ENCODE measurements at places on chromosomes 11 and 22. TPM values are rescaled to one million over a fixed set of nuclear protein-coding genes. Genes with fewer than 3 reads are reported as not detected.

Gene PRAME
- 68.4 TPM for total RNA-seq

Gene FAM227A
- total RNA-seq, result 2.4 TPM

Gene ATM
- 95.6 TPM for total RNA-seq

Gene TMEM45B
- total RNA-seq, result 2.6 TPM

Gene CEP126
- total RNA-seq, result 6.6 TPM

Gene ABTB2
- total RNA-seq, result 22.7 TPM

Gene MAPK11
- total RNA-seq, result 77.7 TPM

Gene INSC
- 0.08 TPM for total RNA-seq

Gene HORMAD2
- total RNA-seq, result not detected

Gene MISFA
- 5.0 TPM for total RNA-seq

Gene TMPRSS5
- 0.85 TPM for total RNA-seq

DNA sequence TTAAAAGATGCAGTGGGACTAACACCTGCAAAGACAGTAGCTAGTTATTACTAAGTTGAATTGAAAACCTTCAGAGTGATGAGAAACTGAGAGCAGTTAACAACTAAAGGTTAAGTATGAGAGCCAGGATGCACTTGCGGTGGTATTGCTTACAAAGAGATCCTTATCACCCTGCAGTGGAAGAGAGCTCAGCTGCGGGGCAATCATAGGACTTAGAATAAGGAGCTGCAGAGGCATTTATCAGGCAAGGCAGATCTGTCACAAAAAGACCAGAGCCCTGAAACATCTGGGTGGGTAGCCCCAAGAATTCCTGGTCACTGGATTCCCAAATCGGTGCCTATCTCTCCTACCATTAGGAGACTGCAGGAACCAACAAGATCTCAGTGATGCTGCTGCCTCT is 34.3 kb upstream of the CFAP300 start:
- no peak for DNase-seq

DNA sequence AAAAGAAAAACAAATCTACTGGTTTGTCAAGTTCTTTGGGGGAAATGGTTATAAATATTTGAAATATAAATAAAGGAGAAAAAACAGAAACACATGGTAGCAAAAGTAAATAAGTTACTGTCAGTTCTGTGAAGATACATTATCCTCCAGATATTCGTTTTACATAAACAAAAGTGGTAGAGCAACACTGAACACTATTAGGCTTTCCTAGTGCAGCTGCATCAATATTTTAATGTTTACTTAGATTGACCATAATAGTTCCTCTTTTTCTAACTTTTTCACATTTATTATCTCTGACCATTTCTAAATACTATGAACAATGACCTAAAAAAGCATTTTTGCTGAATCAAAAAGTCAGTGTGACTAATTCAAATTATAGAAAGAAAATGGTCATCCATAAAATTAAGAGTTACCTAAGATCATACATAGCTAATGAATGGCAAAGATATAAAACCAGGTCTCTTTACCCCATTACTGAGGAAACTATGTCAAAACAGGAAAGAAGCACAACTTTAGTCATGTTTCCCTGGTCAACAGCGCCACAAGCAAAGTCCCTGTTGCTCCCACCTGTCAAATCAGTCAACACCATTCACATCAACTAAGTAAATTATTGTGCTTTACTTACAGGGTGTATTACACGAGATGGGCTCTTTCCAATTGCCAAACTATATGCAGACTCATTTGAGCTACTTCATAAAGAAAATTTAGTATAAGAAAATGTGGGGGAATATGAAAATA is 38.5 kb downstream of the SBF2 start:
- DNase-seq, result no peak

GRCh38 chr11:66607126-66607834 is 9.2 kb upstream of the RBM14 start:
- DNase-seq, result no peak

DNA sequence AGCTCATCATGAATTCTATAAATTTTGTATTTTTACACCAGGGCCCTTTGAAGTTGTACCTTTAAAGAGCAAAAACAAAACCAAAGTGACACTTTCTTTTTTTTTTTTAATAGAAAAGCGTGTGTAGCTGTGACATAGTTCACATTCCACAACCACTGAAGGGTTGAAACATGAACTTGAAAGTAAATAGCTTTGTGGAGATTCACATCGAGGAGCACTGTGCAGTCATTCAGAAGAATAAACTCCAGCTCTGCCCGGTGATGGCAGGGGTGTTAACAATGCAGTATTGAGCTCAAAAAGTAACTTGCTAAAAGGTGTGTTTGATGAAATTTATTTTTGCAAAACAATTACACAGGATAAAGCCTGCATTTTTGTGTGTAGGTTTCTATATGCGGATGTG is 1166.2 kb downstream of the TBC1D22A start:
- no peak for DNase-seq

DNA sequence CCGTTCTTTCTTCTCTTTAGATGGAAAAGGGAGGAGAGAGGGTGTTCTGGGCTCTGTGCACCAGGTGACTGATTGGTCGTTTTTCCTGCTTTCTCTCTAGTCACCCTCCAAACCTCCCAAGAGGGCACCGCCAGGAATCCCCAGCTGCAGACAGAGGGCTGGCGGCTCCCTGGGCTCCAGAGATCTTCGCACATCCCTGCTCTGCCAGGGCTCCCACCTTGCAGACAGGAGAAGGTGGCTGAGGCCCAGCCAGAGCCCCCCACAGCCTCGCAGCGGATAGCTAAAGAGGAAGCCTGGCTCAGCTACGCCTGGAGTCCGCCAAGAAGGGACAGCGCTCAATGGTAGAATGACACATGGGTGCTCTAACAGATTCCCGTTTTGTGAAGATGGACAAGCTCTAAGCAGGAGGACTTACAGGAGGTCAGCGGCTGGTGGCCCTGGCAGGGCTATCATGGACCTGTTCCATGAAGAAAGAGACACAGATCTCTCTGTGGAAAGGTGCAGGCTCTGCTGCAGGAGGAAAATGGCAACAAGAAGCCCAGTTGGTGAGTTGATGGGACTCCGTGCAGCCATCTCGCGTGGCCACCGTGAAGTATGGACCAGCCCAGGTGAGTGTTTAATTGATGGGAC is 976.9 kb downstream of the BRD1 start:
- DNase-seq, result no peak

DNA sequence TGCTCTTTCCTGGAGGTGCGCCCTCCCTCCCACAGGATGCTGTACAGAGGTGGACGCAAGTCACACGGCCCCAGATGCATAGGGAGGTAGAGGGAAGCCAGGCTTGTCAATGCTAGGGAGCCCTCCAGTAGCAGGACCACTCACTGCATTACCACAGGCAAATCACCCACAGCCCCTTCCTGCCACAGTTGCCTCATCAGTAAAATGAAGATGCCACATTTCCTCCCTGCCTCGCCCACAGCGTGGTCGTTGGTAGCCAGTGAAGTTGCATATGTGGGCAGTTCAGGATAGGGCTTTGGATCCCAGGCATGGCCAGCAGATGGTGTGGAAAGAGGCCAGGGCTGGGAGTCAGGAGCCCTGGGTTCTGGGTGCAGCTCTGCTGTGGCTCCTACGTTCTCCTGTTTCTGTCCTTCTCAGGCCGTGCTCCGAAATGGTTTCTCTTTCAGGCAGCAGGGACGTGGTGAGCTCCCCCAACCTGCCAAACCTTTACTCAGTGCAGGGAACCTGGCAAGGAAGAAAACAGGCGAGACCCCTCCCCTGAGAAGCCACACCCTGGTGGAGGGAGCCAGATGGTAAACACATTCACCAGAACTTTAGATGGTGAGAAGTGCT is 22.6 kb downstream of the DAGLA start:
- no peak for DNase-seq

GRCh38 chr11:94781837-94782236 is 13.7 kb downstream of the AMOTL1 start:
- no peak for DNase-seq

GRCh38 chr22:45262931-45263462 is 21.8 kb upstream of the UPK3A start:
- no peak for DNase-seq

GRCh38 chr11:45133878-45134277 is 12.6 kb upstream of the PRDM11 start:
- no peak for DNase-seq

DNA sequence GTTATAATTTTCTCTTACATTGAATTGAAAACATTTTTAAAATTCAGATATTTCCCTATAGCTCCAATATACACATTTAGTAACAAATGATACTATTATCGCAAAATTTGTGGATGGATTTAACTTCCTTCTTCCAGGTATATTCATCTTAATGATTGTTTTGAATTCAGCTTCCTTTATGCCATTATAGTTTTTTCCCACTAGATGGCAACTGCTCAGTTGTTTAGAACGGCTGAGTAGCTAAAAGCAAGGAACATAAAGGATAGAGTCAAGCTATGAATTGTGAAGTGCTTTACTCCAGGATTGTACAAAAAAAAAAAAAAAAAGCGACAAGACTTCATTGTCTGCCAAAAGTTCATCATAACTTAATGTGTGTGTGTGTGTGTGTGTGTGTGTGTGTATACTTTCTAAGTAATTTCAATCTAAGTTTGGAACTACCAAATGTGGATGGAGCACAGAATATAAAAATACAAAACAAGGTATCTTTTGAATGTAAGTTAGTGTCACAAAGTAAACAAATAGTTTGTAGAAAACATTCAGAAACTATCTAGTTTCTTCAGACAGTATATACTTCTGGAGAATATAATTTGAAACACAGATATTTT is 846.4 kb downstream of the DLG2 start:
- peak; percentile 5 for DNase-seq

GRCh38 chr11:46718155-46719019 is 626 bp upstream of the F2 start:
- no peak for DNase-seq

GRCh38 chr11:17272801-17273200 is 3.7 kb upstream of the NUCB2 start:
- no peak for DNase-seq

DNA sequence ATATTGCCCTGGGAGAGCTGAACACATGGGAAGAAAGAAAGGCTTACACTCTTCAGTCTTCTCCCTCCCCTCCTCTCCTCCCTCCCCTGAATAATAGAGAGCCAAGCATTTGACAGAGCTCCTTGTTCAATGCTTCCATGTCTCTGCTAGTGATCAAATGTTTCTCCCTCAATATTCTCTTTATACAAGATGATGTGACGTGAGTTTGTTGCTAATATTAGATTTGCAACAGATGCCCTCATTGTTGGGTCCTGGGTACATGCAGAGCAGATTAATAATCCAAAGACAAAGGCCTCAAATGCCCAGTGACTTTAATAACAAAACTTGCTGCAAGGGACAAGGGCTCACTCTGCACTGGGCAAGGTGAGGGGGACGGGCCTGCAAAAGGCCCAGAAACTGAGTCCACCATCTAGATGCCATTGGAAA is 7.1 kb upstream of the ENDOD1 start:
- no peak for DNase-seq

DNA sequence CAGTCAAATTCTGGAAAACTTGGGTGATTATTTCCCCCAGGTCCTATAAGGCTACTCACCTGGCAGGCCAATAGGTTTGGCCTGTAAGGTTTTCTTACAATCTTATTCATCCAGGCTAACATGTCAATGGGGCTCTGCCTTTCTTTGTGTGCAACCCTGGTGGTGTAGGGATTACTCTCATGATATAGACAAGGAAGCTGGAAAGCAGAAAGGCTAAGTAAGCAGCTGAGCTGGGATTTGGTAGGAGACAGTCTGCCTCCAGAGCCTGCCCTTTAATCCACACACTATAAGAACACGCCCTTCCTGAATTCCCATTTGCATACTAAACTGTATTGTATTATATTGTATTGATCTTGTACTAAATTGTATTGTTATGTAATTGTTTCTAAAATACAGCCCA is 373.3 kb upstream of the CCDC90B start:
- DNase-seq, result no peak

- DNase-seq, result no peak
Measured at GRCh38 chr11:116037861-116038260, 533.6 kb upstream of the CADM1 start.

DNA sequence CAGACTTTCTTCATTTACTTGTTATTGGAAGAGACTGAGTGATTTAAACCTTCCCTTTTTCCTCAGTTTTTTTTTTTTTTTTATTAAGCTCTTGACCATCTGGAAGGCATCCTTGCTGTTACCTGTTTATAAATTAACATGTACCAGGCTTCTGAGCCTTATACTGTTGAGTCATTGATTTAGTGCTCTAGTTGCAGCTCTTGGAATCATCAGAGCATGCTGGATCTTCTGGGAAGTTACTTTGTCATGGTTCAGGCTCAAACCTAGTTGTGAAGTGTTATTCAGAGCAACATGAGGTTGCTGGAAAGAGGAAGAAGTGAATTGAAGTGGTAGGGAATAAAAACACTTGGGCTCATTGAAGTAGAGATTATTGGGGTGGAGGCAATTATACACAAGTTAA is 6.3 kb downstream of the ZDHHC5 start:
- DNase-seq, result no peak

- no peak for DNase-seq
Measured at GRCh38 chr22:36182056-36182455, 19.6 kb downstream of the APOL4 start.

- no peak for DNase-seq
Measured at GRCh38 chr22:45537734-45538181, 35.1 kb downstream of the FBLN1 start.

GRCh38 chr11:12581923-12582322 is 92.3 kb upstream of the TEAD1 start:
- DNase-seq, result no peak

DNA sequence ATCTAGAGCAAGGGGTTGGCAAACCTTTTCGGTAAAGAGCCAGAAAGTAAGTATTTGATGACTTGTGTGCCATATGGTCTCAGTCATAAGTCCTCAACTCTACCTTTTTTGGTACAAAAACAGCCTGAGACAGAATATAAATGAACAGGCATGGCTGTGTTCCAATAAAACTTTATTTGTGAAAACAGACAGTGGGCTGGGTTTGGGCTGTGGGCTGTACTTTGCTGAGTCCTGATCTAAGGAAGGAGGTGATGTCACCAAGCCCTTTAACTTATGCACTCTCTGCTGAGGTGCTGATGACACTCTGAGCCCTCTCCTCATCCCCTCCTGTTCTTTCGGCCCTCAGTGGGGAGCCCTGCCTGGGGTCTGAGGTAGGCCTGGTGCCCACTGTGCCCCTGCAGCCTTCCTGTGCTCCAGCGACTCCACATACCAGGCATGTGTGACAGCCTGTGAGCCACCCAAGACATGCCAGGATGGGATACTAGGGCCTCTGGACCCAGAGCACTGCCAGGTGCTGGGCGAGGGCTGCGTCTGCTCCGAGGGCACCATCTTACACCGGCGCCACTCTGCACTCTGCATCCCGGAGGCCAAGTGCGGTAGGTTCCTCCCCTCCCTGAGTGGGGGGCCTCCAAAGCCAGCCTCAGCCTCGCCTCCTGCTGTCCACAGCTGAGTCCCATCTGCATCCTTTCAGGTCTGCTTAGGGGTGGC is 85.9 kb upstream of the MYOD1 start:
- no peak for DNase-seq
